ENCODE measurements at places on chromosomes 1 and 21.

DNA sequence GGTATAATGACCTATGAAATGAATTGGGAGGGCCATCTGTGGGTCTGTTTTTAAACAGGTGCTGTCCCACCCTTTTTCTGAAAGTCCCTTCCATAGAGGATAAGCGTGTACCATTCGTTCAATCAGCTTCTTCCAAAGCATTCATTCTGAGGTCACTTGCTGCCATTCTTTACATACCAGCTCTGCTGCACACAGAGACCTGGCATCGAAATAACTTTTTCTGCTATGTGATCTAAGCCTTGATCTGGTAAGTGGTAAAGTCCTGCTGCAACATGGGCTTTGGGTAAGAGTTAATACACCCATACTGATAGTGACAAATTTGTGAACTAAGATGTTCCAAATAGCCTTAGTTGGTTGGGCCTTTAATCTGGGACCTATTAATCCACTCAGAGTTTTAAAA lies 38.9 kb downstream of the DR1 start:
- no peak for DNase-seq

GRCh38 chr1:201792534-201793305 lies 36.2 kb upstream of the IPO9 start:
- peak; percentile 82 for DNase-seq

- DNase-seq = no peak
These were observed 117.6 kb downstream of the KCNN3 start for GRCh38 chr1:154752273-154753030.

GRCh38 chr1:6294080-6294889 lies 33.4 kb upstream of the GPR153 start:
- DNase-seq = no peak

GRCh38 chr1:212621043-212621948 lies 12.7 kb downstream of the ATF3 start:
- no peak for DNase-seq

DNA sequence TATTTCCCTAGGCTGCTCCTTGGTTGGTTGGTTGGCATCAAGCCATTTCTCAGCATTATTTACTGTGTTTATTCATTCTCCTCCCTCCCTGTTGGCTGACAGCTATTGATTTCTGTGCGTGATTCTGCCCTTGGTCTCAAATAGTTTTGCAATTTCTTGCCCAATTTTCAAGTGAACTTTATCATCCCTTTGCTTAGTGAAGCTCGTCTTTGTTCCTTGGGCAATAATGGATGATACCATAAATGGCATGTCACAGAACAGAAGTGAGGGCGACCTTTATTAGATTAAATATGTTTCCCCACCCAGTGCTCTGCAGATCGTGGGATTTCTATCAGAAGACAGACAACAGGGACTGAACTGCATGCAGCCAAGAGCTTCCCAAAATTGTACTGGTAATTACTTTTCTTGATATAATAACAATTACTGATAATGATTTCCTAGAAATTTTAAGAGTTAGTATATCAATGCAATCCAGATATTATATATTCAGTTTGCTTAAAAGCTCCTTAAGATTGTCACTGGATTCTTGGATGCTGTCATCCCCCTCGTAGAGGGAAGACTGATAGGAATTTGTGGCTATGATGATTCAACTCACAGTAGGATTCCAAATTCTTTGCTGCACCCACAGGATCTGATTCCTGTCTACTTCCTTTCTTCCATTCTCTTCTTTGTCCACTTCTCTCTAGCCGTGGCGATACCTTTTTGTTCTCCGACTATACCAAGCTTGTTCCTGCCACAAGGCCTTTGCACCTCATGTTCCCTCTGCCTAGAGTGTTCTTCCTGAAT lies 122.1 kb upstream of the KAZN start:
- no peak for DNase-seq

DNA sequence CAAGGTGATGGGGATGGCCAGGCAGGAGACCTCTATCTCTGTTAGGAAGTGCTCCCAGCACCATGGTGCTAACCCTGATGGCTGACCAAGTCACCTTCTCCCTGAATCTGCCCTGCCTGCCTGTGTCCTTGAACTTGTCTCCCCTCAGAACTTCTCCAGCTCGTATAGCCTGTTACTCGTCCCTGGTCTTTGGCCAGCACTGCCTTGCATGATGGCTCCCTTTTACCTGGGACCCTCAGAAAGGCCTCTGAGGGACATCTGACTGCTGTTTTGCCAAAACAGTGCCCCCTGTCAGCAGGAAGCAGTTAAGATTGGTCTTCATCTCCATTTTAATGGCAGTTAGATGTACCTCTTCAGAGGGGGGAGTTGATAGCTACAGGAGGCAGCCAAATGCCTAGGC lies 148.3 kb downstream of the RHOU start:
- no peak for DNase-seq

- no peak for DNase-seq
These were observed 8.1 kb downstream of the CELA2B start for GRCh38 chr1:15483971-15484370.

DNA sequence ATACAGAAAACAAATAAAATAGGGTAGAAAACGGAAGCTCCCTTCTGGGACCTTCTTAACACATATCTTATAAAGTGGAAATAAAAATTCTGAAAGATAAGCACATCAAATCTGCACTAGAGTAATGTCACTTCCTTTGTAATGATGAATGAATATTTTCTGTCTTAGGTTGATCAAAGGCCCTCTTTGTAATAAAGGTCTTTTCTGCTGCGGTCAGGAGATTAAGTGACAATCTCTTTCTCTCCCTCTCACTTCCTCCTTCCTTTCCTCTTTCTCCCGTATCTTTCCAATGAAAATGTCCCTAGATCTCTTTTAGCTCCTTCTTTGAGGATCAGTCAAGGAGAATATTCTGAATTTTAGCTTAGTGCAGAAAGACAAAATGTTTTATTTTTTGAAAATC lies 33.8 kb downstream of the TMCO1 start:
- no peak for DNase-seq

DNA sequence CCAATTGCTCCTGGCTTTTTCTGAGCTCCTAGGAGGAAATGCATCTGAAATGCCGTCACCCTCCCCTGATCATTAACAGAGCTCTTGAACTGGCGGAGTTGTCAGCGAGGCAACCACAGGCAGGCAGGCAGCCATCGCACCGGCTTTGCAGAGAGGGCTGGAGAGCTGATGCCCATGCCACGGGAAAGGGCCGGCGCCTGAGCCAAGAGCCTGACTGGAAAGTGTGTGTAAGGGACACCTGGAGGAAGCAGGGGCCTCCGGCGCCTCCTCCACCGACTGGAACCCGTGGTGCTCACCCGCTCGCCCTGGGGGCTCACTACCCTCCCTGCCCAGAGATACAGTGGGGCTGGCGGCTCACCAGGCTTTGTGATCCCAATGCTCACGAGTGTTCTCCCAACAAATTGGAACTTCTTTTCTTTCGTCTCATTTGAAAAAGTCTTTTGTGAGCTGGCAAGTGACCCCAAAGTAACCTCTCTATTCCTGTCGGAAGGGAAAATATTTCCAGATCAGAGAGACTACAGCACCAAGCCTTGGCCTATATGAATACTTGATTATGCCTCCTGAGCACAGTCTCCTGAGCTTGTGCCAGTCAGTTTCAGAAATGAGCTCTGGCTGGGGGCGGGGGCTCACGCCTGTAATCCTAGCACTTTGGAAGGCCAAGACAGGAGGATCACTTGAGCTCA lies 97.7 kb upstream of the SLC25A33 start:
- DNase-seq = no peak

GRCh38 chr1:5312862-5313261 lies 658.5 kb downstream of the AJAP1 start:
- no peak for DNase-seq

- DNase-seq = no peak
These were observed 30.5 kb downstream of the TNFSF18 start for GRCh38 chr1:173020138-173020750.

- DNase-seq = peak; percentile 90
These were observed 11.5 kb downstream of the TRIM46 start for GRCh38 chr1:155184835-155185782.

- DNase-seq = no peak
These were observed 76.4 kb upstream of the SCYL3 start for GRCh38 chr1:169970114-169970513.

DNA sequence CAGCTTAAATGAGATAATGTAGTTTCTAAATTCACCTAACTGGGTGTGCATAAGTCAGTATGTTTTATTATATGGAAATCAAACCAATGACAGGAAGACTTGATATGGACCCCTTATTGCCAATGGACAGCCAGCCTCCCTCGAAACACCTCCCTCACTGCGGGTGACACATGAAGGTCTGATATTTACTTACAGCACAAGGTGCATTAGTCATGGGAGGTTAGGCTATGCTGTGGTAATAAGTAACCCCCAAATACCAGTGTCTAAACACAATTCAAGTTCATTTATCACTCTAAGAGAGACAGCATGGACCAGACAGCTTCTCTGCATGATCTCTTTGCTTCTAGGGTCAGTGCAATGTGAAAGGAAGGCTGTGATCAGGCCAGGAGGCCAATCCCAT lies 126.0 kb upstream of the KCNJ6 start:
- DNase-seq = no peak

- DNase-seq = no peak
These were observed 29.5 kb downstream of the ADGRB2 start for GRCh38 chr1:31734582-31735107.

DNA sequence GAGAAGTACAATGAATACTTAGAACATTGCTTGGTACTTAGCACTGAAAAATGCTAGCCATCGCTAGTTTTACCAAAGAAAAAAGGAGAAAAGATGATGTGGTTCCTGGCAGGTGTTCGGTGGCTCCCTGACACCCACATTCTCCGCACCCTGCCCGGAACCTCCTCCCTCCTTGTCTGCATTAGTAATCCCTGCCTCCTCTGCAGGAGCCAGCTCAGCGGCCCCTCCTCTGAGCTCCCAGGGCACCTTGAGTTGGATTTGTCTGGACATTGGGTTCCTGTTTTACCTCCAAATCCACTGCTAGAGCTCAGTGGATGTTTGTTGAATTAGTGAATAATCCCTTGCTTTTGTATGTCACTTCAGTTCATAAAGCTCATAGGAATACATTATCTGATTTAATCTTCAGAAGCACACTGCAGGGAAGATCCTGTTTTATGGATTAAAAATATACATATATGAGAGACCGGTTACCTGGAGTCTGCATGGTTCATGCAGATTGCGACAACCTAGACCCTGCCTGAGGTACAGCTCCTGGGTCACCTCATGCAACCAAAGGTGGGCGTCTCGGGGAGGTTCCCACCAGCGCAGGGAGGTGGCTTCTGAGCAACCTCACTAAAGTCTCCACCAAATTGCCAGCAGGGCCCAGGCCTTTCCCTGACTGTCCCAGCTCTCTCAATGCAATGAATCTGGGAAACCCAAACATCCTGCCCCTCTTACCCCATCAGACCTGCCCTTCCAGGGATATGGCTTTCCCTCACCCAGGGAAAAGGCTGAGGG lies 24.2 kb downstream of the PCAT6 start:
- no peak for DNase-seq

- no peak for DNase-seq
These were observed 4.7 kb upstream of the PSMB2 start for GRCh38 chr1:35646043-35646442.

DNA sequence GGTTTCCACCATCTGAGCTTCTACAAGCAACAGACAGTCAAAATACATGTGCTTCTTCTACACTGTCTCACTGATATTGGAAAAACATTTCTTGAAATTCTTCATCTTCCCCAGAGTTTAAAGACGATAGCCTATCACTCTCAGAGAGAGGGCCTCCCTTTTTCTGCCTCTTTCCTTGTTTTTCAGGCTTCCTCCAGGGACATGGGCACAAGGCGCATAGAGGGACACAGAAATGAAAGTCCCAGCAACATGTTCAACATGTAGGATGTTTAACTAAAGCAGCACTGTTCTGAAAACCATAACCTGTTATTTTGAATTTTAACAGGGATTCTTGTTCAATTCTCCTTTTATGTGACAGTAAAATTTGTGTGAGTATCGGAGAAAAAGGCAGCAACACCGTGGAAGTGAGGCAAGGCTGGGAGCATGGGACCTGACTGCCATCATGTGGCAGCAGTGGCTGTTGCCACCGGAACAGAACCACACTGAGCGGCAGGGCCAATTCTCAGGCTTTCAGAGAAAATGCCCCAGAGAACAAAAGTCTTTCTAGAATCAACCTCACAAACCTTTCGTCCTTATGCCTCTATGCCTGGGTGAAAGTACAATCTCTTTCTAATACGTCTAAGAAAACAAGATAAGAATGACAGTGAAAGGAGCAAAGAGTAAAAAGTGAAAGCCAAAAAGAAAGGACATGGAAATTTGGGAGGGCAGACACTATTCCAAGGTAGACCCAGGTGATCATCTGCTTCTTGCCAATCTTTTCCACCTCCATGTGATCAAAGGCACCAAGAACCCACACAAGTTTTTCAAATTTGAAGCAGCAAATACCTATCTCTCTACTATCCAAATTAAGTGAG lies 54.5 kb downstream of the PCNX2 start:
- peak; percentile 35 for DNase-seq

All from NCI-H1694 treated with DMSO at 0.1 percent for 48 hours (cell line).